ENCODE measurements at places on chromosomes 5 and 9.

GRCh38 chr5:57332361-57332760 lies 150.2 kb downstream of the ACTBL2 start:
- no peak for DNase-seq

DNA sequence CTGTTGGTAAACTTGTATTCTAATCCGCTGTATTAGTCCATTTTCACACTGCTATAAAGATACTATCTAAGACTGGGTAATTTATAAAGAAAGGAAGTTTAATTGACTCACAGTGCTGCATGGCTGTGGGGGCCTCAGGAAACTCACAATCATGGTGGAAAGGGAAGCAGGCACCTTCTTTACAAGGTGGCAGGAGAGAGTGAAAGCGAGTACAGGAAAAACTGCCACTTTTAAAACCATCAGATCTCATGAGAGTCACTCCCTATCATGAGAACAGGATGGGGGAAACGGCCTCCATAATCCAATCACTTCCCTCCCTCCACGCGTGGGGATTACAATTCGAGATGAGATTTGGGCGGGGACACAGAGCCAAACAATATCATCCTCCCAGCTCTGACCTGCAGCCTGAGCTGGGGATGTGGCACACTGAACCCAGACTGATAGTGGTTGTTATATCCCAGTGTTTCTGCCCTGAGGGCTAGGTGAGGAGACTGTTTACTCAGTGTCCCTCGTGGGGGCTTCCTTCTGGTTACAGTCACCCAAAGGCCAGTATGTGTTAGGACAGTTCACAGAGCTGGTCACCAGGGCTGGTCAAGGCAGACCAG lies 488.3 kb downstream of the KDM4C start:
- no peak for DNase-seq

GRCh38 chr5:72076621-72077300 lies 30.5 kb upstream of the MAP1B start:
- no peak for DNase-seq

DNA sequence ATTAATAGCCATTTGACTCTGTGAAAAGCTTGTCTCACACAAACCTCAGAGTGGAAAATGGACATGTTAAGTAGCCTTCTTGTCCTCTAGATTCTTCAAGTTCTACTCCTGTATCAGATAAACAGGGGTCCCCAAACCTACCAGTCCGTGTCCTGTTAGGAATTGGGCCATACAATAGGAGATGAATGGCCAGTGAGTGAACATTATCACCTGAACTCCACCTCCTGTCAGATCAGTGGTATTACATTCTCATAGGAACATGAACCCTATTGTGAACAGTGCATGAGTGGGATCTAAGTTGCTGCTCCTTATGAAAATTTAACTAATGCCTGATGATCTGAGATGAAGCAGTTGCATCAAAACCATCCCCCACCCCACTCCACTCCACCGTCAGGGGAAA lies 136.3 kb downstream of the TMEM232 start:
- DNase-seq, result no peak

DNA sequence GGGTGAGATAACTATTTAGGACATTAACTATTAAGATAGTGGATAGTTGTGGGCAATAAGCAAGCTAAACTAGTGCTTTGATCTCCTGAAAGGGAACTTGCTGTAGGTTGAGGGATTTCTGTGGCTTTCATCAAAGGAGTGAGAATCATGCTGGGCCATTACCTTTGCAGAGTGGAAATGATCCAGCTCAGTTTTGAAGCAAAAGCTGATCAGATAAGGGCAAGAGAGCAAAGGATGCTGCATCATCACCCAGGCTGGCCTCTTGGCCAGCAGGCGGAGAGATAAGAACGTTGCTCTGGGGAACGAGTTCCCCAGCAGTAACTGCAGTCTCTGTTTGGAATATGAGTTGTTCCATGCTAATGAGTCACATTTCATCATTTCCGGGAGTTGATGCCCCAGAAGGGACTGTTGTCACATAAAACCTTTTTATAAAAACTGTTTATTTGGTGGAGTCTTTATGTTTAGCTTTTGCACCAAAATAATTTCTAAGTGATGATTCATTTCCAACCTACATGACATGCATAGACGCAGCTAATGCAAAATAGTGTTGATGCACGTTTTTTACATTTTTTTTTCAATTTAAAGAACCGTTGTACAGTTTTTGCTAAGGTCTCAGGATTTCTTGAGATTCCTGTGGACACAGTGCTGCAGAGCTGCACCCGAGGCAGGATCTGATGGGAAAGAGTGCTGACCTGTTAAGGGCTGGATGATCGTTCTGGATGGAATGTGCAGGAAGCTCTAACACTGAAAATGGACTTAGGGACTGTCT lies 99.3 kb downstream of the ACTBL2 start:
- DNase-seq, result peak; percentile 34

DNA sequence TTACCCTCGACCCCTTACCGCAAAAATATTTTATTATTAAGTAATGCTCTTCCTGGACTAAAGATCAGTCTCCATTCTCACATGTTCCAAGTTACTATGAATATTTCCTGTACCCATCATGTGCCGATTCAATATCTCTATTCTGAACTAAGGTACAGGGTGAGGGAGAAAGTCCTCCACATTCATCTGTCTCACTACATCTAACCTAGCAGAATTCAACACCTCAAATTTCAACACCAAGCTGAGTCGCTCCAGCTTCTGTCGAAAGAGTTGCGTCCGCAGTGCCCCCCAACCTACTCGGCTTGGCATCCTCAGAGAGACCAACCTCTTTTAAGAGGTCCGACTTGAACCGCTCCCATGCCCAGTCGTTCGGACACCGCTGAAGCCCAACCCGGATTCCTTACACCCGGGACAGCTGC lies 1.0 kb downstream of the CERT1 start:
- no peak for DNase-seq

GRCh38 chr5:107218457-107219193 lies 452.1 kb downstream of the EFNA5 start:
- DNase-seq, result no peak

GRCh38 chr5:169748174-169748573 lies 111.1 kb downstream of the DOCK2 start:
- no peak for DNase-seq

DNA sequence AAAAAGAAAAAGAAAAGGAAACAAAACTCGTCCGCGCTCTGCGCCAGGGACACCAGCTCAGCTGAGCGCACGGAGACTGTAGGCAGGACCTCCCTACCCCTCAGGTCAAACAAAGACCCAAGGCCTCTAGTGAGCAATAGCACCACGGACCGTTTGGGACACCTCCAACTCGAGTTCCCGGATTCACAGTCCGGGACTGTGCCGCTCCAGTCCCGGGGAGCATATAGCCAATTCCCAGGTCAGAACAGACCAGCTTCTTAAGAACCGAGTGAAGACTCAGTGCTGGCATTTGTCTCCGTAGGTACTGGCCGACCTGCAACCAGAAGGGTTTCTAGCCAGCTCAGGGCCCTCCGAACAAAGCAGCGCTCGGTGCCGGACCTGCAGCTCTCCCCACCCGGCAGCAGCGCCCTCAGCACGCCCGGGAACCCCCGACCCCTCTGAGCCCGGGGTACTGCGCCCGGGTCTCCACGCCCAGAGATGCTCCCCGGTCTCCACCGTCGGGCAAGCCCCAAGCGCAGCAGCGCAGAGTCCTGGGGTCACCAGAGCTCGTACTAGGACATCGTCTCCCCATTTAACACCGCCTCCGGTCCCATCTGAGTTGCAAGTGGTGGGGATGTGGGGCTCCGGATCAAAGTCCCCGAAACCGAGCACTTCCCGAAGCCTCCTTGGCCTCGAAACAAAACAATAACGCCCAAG lies 591 bp downstream of the ABCA1 start:
- DNase-seq, result no peak

DNA sequence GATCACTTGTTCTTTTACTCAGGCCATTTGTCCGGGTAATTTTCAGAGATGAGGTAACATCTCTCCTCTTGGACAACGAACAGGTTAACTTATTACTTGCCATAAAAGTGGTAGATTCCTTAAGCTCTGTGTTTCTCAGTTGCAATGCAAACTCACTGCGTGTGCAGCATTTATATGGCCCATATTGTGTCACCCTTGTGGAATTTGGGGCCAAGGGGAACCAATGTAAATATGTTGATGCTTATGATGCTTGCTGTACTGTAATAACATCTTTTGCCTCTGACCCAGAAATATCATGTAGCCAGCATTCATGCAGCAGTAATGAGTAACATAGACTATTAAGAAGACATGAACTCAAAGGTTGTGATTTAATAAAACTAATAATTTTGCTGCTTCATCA lies 175.8 kb downstream of the ADAMTS6 start:
- no peak for DNase-seq

DNA sequence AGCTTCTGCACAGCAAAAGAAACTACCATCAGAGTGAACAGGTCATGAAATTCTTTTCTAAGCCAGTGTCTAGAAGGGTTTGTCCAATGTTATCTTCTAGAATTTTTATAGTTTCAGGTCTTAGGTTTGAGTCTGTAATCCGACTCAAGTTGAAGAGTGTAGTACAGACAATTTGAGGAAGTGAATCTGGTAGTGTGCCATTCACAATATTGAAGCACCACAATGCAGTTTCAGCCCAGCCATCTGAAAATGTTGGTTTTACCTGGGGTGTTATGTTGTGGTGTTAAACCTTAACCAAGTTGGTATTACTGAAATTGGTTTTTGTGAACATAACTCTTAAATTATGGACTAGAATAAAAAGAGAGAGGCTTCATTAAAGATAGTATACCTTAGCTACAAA lies 77.2 kb downstream of the ADAMTS16 start:
- no peak for DNase-seq

- DNase-seq, result no peak
These were observed 1088.1 kb upstream of the EDIL3 start for GRCh38 chr5:85472749-85473148.

DNA sequence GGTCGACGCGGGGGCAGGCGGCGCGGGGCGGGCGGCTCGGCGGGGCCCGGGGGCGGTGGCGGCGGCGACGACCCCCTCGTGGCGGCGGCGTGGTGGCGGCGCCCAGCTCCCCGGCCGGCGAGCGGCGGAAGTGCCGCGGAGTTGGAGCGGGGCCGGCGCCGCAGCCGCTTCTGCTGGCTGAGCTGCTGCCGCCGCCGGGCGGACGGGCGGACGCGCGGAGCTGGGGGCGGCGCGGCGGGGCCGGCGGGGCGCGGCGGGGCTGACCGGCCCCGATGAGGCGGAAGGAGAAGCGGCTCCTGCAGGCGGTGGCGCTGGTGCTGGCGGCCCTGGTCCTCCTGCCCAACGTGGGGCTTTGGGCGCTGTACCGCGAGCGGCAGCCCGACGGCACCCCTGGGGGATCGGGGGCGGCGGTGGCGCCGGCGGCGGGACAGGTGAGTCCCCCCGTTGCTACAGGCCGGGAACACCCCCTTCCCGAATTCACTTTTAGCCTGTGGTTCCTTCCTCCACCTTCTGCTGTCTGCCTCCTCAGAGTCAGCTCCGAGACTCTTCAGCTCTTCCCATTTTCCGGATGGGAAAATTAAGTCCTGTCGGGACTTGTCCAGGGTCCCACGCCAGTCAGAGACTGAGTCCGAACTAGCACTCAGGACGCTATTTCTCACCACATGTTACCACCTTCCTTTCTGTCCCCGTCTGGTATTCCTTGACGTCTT lies at the start of gene GALNT10:
Gene GALNT10 (plus strand): TSS at position 139 of the 710 bp plus-strand sequence. CDS start 134 bp downstream, at position 273.
- peak; percentile 32 for DNase-seq

DNA sequence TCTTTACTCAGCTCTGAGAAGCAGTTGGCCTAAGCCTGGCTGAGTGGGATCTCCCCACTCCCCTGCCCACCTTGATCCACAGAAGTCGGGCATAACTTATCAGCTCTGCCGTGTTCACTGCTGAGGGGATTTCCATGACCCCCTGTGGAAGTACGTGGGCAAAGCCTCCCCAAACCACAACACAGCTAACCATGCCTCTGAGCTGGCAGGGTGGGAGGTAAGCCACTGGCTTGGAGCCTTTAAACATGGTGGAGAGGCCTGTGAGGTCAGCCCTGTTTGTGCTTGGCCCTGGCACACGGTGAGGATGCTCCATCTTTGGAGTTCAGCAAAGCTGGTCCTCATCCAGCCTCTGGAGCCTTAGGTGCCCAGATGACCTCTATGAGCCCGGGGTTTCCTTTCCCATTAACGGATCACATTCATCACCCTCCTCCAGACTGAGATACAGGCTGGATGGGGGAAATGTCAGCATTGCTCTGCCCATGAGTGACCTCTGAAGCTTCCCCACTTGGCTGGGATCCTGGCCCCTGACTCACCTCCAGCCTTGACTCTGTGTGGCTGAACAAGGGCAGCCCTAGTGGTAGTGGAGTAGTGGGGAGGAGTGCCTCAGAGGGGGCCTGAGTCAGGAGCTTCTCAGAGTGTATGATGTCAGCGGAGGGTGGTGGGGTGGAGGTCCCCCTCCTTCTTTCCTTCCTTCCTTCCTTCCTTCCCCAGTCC lies 6.2 kb downstream of the PDLIM4 start:
- DNase-seq, result no peak

- no peak for DNase-seq
These were observed 747 bp downstream of the LRSAM1 start for GRCh38 chr9:127451858-127452656.

DNA sequence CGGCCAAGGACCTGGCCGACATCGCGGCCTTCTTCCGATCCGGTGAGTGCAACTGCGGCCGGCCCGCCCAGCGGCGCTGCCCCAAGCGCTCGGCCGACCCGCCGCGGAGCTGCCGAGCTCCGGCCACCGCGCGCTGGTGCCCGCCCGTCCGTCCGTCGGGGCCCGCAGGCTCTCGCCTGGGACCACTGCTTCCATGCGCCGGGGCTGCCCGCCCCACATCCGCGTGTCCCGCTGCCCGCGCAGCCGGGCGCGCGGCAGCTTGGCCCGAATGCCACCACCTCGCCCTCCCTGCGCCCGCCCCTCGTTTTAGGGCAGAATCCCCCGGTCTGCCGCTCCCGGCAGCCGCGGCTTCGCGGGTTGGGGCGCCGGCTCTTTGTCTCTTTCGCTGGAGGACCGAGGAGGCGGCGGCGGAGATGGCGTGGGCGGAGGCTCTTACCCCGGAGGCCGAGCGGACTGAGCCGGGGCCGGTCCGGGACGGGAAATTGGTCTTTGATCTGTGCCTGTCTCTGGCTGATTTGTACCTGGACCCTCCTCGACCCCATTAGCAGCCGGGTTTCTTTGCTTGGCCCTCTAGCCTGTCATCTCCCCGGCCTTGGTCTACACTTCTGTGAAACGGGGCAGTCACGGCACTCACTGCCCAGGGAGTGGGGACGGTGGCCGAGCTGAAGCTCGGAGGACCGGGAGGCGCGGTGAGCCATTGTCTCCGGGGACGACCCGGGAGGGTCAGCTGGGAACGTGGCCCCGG lies 871 bp downstream of the TRIO start:
- DNase-seq, result no peak

DNA sequence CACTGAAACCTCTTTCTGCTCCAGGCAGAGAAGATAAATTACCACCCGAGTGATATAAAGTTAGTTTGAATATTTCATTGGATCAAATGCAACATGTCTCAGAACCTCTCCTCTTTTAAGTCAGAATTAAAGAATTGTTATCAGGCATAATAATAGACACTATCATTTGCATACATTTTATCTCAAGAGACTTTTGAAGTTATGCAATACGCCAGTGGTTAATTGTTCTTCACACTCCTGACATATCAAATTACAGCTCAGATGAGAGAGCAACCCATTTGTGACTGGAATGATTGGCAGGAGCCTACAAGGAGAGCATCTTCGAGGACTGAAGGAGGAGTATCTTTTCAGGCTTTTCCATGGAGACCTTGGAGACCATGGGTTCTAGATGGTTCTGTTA lies 452.2 kb downstream of the KDM4C start:
- DNase-seq, result no peak

- DNase-seq, result no peak
These were observed 356.3 kb upstream of the SMARCA2 start for GRCh38 chr9:1658661-1659362.
